ENCODE measurements at places on chromosomes 12 and 14.
A peak's percentile ranks its signal among the peaks of the same experiment; 100 is the strongest.

GRCh38 chr12:7058163-7058845 lies 2.2 kb upstream of the C1S start:
- peak; percentile 93 for DNase-seq

GRCh38 chr12:108338915-108339657 lies at the start of gene CMKLR1:
Gene CMKLR1, minus strand, starts transcription at chr12:108339311. Its CDS starts 45,720 bp downstream, at chr12:108293591.
- no peak for DNase-seq

GRCh38 chr14:100108042-100108825 lies 43.0 kb downstream of the EVL start:
- DNase-seq = peak; percentile 74

GRCh38 chr14:44613061-44613712 lies 106.1 kb upstream of the FSCB start:
- DNase-seq = no peak

DNA sequence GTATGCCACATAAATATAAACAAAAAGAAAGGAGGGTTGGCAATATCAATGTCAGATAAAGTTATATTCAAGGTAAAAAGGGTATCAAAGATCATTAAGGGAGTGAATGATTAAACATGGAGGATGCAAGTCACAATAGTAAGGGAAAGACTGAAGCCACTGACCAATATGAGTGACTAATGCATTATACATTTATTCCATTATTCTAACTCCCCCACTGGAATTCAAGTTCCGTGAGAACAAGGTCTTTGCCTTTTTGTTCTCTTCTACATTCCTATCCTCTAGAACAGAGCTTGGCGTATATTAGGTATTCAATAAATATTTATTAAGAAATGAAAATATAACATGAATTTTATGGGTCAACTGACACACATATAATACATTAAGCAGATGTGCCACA lies 30.7 kb downstream of the MAP4K5 start:
- no peak for DNase-seq

- no peak for DNase-seq
Observed at GRCh38 chr12:108386709-108387360, 47.7 kb upstream of the CMKLR1 start.

- DNase-seq = no peak
Observed at GRCh38 chr12:49367381-49368239, at the start of gene SPATS2. Gene SPATS2, plus strand, starts transcription at chr12:49367462. Its CDS starts 93,551 bp downstream, at chr12:49461013.

DNA sequence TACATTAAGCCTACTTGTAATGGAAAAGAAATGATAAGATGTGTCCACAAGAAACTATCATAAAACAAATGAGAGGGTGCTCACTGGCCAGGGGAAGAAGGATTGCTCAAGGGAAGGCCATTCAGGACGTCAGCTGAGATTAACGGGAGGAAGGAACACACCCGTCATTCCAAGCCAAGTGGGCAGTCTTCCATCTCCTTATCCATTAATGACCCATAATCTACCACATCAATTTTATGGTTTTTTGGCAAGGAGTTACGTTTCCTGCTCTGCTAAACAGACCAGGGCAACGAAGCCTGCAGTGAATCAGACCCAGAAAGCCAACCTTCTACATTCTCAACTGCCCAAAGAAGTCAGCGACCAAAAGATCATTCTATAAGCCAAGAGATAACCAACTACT lies 25.1 kb downstream of the PRKAB1 start:
- no peak for DNase-seq

- no peak for DNase-seq
Observed at GRCh38 chr12:70443062-70443673, 77.1 kb downstream of the KCNMB4 start.

DNA sequence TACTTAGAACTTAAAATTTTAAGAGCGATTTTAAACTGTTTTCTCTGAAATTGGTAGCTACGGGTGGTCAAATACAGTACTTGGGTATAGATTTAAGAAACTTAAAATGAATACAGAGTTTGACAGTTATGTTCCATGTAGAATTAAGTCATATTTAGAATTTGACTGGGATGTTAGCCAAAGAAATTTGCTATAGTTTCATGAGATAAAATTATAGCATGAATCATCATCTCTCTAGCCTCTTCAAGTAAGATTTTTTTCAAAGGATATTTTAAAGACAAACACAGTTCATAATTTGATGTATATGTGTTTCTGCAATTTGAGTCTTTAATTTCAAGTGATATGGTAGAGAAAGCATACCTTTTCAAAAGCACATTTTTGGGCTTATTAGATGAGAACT lies 41.0 kb downstream of the ZCRB1 start:
- no peak for DNase-seq

DNA sequence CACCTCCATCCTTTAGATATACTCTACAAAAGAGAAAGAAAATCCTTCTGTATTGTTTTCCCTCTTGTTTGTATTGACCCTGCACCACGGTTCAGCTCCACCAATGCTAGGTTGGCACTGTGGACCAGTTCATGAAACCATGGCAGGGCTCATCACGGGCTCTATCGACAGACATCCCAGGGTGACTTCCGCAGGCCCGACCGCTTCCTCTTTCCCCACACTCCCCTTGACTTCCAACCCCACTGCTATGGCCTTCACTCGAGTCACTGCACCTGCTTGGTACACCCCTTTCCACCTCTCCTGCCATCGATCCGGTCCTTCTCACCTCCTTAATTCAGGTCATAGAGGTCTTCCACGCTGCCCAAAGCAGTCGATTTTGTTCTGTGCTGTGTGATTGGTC lies 21.2 kb upstream of the AKAP5 start:
- no peak for DNase-seq

DNA sequence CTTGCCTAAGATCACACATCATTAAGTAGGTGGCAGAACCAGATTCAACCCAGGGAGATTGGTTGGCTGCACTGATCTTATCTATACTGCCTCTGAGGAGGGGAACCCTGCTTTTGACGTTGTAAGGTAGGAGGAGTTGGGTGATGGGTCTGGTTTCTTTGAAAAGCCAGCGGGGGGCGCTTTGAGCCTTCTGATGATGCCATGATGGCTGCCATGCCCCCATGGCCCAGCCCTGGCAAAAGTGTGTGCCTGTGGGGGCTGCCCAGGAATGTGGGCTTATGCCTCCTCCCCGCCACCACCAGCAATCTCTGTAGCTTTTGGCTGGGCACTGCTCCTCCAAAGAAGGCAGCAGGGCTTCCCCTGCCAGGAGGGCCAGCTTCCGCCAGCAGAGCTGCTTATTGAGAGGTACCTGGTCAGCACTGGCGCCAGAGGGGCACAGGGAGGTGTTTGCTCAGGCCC lies 224.3 kb downstream of the SLC41A2 start:
- no peak for DNase-seq

GRCh38 chr12:96108321-96108720 lies 72.9 kb upstream of the LTA4H start:
- DNase-seq = peak; percentile 76

DNA sequence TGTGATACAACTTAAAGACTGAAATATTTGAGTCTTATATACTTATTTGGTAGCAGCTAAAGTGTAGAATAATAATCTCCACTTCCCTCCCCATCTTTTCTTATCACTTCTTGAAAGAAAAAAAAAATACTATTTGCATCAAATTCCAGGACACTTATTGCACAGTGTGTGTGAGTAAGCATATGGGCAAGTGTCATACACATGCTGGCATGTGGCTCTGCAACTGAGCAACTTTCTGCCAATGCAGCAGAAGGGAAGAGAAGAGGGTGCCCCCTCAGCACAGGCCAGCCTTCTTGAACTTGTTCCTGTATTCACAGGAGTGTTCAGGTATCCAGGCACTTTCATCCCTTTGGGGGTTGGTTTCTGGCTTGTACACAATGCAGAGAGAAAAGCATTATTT lies 145.8 kb downstream of the CPNE8 start:
- no peak for DNase-seq

- no peak for DNase-seq
Observed at GRCh38 chr12:77047341-77048109, 17.8 kb downstream of the E2F7 start.

GRCh38 chr12:132389526-132390286 lies 60.3 kb upstream of the GALNT9 start:
- no peak for DNase-seq
